ENCODE measurements at places on chromosomes 3 and 15.

DNA sequence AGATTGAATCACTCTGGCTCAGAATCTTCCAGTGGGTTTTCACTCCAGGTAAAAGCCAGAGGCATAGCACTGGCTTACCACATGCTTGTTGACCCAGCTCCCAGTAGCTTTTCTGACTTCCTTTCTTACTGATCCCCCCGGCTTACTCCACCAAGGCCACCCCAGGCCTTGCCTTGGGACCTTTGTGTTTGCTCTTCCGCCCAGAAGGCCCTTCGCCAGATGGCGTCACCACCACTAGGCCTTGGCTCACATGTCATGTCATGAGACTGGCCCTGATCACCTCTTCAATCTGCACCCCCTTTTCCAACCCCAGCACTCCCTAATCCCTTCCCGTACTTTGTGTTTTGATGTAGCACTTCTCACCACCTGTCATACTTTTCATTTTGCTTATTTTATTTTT, 98.5 kb upstream of the UMPS start:
- no peak for DNase-seq

DNA sequence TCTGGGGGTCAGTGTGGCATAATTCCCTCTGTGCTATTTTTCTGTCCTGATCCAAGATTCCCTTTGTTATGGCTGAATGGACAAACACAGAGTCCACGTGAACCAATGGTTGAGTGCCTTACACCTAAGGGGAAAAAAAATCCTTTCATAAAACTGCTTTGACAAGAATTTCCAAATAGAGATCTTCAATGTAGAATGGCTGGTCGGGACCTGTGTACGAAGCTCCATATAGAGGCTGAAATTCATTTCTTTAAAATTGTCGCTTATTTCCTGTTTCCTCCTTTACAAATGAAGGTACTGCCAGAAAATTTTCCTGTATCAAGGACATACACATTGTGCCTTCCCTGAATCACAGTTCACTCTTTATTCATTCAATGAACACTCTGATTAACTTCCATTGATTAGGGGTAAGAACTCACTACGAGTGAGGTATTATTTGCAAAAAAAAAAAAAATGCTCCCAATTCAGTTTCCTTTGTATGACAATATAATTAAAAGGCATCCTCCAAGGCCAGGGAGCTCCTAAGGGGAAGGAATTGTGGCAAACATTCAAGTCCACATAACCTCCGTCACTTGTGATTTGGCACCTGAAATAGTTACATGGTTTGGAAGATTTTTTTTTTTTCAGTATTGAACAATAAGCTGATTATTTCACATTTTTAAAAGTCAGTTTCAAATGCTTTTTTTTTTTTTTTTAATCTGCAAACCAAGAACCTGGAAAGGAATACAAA, 293.8 kb downstream of the MEX3B start:
- DNase-seq: no peak

GRCh38 chr3:190175490-190175889, 54.8 kb upstream of the P3H2 start:
- DNase-seq: no peak

- DNase-seq: no peak
Measured at GRCh38 chr15:93146196-93146595, 57.2 kb upstream of the RGMA start.

- DNase-seq: no peak
Measured at GRCh38 chr15:36643551-36643950, 64.1 kb downstream of the CDIN1 start.

- DNase-seq: no peak
Measured at GRCh38 chr15:70102827-70103226, 5.1 kb upstream of the TLE3 start.

- no peak for DNase-seq
Measured at GRCh38 chr15:75663931-75664421, 16.3 kb downstream of the SNX33 start.

Measured in NCI-H510A (cell line).